ENCODE measurements at places on chromosomes 5 and 9.
A peak's percentile ranks its signal among the peaks of the same experiment; 100 is the strongest.

DNA sequence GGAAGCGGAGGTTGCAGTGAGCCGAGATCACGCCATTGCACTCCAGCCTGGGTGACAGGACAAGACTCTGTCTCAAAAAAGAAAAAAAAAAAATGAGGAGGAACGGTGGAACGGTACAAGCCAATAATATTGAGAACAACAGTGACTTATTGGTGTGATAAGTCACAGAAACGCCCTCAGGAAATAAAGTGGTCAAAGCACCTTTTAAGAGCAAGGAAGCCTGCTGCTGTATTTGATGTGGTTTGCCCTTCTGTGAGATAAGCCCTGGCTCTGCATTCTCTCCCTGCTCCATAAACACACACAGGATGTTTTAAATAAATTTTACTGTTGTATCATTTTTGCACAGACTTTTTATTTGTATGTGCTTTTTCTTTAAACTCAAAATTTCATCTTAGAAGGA is 269.9 kb upstream of the MSX2 start:
- no peak for DNase-seq

DNA sequence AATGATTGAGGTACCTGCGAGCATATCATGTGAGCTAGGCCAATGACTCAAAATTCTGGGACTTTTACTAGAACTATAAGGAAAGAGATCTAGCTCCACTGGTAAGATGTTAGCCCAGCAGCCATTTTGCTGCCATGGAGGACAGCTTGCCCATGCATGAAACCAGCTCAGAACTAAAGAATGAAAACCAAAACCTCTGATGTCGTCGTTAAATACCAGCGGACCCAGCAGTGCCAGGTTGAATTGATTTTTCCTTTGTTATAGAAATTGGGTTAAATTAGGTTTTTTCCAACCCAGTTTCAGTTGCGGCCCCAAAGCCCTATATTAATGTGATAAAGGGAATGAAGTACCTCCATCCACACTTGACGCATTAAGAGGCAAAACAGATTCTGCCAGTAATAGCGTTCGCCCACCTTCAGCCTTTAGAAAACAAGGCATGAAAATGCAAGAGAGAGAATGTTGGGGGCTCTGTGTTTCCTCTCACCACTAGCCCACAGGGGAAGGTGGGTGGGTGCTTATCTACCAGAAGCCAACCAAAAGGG is 5.5 kb upstream of the ITK start:
- no peak for DNase-seq

- DNase-seq, result no peak
Observed at GRCh38 chr9:112939418-112939817, 48.7 kb upstream of the SLC46A2 start.

DNA sequence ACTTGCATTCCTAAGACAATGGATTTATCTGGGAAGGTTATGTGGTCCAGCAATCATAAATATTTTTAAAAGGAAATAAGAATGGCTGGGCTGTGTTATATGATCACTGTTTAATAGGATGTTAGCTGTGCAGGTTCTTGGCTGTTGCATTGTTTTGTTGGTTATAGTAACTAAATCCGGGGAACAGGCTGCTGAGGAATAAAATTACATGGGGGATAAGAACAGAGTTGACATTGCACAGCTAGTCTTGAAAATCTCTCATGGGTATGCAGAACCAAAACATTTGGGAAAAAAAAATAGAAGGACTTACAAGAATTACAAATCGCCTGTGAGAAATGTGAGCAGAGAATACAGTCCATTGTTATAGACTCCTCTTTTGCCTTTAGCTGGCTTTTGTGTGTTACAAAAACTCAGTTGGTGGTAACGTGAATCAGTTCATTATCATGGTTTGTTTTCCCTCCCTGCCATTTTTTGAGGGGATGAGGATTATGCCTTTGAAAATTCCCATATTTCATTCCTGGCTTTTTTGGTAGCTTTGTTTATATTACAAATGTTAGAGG is 375.3 kb upstream of the DAB2 start:
- no peak for DNase-seq

DNA sequence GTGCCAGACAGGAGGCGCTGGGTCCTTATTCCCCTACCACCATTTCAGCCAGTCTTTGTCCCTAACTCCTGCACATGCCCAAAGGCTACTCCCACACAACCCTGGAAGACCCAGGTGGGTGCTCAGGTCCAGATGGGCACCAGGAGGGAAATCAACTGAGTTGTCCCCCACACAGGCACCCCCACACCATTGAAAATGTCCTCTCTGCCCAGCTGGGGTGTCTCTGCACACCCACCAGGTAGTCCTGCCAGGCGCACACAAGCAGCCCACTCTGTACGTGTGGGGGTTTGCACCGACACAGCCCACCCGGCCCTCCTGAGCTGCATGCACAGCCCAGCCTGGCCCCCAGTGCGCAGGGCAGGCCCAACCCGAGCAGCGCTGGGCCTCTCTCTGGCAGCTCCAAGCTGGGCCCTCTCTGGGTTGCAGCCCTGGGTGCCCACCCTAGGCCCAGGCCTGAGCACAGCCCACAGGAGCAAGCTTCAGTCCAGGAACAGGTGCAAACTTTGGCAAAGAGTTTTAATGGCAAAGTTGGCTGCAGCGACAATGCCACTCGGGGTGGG is 2.2 kb downstream of the RNF208 start:
- DNase-seq, result no peak

- DNase-seq, result no peak
Observed at GRCh38 chr9:112198646-112199045, 23.5 kb upstream of the SUSD1 start.

- peak; percentile 51 for DNase-seq
Observed at GRCh38 chr9:123686131-123686828, 243.6 kb downstream of the DENND1A start.

- DNase-seq, result no peak
Observed at GRCh38 chr9:127444283-127444920, 6.8 kb downstream of the RPL12 start.

GRCh38 chr5:134258896-134259295 is 33.0 kb upstream of the PPP2CA start:
- no peak for DNase-seq

Data from fibroblast of mammary gland (primary cell).